ENCODE measurements at places on chromosomes 7 and 10.

GRCh38 chr7:23404546-23405239 is 65.6 kb downstream of the IGF2BP3 start:
- no peak for DNase-seq

DNA sequence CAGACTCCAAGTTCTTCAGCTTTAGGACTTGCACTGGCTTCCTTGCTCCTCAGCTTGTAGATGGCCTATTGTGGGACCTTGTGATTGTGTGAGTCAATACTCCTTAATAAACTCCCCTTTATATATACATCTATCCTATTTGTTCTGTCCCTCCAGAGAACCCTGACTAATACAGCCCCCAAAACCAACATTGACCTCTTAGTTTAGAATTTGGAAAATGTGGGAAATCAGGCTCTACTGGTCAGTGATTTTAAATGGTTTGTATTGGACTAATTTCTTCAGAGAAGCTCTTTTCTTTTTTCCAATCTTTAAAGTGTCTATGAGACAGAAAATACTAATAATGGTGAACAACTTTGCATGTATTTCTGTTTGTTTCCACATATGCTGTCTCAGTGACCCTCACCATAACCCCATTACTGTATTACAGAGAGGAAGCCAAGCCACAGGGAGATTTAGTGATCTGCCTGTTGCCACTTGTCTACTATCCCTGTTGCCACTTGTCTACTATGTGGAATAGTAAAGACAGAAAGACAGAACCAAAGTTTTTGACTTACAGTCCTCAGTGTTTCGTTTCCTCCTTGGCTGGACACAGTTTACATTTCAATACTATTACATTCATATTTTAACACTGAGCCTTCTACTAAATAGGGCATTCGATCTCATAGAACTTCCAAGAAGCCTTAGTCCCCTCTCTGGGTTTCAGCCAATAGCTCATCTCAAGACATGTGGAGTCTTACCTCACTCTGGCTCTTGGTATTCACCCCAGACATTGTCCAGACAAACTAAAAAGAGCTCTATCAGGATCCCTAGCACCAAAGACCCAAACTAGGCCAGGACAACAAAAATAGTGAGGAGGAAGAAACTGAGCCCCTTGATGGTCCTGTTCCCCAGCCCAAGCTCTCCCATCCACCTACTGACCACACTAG is 121.0 kb downstream of the AKR1D1 start:
- DNase-seq = no peak

- no peak for DNase-seq
These were observed 27.3 kb downstream of the MACC1 start for GRCh38 chr7:20189852-20190251.

- DNase-seq = no peak
These were observed 54.1 kb downstream of the RNLS start for GRCh38 chr10:88528806-88529570.

- no peak for DNase-seq
These were observed 15.2 kb downstream of the GPR85 start for GRCh38 chr7:113071465-113071864.

- DNase-seq = no peak
These were observed 75.4 kb downstream of the WIPF3 start for GRCh38 chr7:29881724-29882123.

DNA sequence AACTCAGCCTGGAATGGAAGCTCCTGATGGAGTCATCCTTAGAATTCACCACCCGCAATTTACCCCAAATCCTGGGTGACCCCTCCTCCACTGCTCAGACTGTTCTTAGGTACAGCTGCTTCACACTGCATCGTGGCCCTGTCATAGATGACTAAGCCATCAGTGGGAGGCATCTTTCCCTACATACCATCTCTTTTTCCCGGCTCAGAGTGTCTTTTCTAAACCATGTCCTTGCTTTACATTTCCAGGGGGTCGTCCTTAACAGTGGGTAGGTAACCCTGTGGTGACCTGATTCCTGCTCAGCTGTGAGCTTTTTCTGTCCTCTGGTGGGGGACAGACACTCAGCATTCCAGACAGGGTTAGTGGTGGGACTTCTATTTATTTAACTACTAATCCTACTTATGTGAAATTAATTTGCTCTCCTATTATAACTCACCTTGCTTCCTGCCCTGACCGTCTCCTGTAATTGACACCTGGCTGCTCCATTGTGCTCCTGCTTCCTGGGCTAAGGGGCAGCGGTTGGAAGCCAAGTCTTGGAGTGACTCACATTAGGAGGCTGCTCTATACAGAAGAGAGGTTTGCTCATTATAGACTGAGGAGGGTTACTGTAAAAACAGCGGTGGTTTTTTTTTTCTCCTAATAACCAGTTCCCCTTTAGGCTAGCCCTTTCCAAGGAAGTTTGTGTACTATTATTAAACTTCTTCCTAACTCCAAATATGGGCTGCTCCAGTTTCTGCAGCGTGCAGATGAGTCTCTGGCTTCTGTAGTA is 40.6 kb downstream of the PYROXD2 start:
- DNase-seq = no peak

DNA sequence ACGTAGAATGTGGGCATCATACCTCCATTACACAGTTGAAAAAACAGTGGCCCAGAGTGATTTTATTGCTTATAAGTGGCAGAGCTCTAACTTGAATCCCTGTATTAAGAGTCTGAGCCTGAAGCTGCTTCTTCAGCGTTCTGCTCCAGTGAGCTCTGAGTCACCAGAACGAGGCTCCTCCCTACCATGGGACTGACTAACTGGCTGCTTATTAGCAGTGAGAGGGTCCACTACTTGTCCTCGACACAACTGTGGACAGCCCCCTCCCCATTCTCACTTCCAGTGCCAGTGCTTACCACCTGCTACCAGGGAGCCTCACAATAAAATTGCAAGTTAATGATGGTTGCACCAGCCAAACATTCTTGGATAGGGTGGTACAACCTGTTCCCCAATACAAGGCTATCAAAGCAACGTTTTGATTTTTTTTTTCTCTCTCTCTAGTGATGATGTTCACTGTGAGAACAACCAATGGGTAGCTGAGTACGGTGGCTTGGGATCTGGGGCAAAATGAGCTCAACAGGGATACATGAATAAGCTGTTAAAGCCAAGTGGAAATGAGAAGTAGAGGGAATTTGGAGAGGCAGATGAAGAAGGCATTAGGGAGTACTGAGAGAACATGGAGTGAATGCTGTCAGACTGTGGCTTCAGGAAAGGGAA is 2.7 kb upstream of the NRG3 start:
- DNase-seq = no peak

GRCh38 chr10:76209135-76209534 is 777.7 kb downstream of the LRMDA start:
- no peak for DNase-seq

DNA sequence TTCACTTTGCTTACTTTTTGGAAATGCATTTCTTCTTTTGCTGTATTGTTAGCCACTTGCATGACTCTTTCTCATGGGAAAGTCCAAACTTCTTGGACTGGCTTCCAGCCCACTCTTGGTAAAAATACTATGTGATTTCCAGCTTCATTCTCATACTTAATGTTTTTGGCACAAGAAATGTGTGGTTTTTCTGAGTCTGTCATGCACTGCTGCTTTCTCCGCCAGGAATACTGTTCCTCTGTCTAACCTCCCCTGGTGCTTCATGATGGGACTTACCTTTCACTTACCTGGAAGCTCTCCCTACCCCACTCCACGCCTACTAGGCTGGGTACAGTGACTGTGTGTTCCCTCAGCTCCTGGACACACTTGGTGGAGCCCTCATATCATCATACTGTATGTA is 18.7 kb downstream of the MGAM2 start:
- DNase-seq = no peak

DNA sequence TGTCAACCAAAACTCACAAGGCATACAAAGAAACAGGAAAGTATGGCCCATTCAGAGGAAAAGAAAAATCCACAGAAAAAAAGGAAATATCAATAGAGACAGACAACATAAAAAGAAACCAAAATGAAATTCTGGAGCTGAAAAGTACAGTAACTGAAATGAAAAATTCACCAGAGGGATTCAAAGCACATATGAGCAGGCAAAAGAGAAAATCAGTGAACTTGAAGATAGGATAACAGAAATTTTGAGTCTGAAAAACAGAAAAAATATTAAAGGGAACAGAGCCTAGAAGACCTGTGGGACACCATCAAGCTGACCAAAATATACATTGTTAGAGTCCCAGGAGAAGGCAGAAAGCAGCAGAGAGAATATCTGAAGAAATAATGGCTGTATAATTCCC is 60.6 kb downstream of the XPNPEP1 start:
- no peak for DNase-seq

DNA sequence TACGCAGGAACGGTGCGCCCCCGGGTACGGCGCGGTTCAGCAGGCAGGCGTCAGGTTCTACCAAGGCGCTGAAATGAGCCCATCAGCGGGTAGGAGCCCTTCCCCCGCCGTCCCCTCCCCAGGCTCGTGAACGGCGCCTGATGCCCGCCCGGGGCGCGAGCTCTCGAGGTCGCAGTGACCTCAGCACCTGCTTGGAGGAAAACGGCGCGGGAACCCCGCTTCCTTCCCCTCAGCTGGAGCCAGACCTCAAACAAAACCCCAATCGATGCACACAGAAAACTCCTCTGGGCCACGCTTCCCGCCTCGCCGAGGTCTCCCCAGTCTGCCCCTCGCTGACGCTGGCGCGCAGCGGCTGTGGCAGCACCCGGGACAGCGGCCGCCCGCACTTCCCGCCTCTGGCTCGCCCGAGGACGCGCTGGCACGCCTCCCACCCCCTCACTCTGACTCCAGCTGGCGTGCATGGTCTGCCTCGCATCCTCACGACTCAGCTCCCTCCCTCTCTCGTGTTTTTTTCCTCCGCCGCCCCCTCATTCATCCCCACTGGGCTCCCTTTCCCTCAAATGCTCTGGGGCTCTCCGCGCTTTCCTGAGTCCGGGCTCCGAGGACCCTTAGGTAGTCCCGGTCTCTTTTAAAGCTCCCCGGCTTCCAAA is 514 bp upstream of the GAD2 start:
- no peak for DNase-seq

DNA sequence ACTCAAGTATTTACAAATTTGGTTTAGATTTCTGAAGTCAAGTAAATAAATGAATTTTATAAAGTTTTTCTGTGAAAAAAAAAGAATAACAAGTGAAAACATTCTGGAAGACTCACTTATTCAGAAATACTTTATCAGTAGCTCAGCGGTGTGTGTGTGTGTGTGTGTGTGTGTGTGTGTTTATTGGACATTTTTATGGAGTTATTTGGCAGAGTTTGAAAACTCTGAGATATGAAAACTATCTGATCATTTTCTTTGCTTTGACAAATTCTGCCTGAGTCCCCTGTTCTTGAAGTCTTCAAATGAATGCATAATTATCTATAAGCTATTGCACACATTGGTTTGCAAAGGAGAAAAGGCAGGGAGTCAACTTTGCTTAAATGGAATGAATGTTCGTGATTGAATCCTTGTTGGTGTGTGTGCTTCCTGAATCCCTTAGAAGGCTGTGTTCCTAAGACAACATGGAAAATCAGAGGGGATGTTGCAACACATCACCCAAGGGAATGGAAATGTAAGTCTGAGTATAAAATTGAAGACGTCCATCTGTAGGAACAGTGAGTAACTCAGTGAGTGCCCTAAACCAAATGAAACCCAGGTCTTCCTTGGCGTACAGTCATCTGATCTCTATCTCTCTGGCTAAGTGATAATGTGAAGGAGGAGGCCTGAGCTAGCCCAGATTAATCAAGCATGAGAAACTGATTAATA is 160.9 kb downstream of the REEP3 start:
- no peak for DNase-seq

GRCh38 chr10:102473445-102474331 is 22.3 kb upstream of the C10orf95 start:
- DNase-seq = no peak

DNA sequence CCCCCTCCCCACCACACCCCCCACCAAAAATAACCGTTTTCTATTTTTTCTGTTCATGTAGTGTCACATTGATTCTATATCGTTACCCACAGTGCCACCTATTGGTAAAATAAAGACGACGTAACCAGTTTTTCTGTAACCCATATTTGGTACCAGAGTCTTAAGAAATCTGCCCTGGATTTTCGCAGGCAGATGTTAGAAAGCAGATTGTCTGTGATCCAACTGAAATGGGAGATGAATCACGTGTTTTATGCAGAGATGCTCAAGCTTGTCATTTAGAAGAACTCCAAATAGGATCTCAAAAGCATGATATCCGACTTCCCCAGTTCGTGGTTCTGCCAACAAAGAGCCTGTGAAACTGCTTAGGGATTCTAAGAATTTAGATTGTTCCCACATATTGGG is 261.1 kb upstream of the CSTF2T start:
- no peak for DNase-seq

DNA sequence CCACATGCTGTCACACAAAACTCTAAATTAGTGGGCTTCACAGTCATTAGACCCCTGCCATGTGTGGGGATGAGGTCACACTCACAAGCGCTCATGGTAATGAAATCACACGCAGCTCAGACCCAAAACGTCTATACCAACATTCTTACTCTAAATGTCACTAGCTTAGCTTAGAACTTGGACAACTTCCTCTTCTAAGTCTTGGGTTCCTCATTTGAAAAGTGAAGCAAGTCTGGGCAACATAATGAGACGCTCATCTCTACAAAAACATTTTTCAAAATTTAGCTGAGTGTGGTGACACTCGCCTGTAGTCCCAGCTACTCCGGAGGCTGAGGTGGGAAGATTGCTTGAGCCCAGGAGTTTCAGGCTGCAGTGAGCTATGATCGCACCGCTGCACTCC is 92.7 kb upstream of the MACROH2A2 start:
- DNase-seq = no peak

DNA sequence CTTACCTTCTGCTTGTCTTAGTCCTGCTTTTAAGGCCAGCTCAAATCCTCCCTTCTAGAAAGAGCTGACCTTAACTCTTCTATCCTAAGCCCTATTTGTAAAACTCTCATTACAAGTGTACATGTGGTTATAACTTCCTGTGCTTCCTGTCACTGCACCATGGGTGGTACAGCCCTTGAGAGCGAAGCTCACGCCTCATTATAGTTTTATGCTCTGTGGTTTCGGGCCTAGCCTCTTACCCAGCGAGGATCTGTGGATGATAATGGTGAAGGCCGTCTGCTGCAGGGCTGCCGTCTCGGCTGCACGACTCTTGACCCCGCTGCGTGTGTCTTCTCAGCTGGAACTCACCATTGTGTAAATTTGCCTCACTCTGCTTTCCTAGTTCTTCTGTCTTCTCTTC is 74.6 kb downstream of the CUL1 start:
- DNase-seq = no peak

- no peak for DNase-seq
These were observed 70.7 kb downstream of the CRPPA start for GRCh38 chr7:16350634-16351033.

DNA sequence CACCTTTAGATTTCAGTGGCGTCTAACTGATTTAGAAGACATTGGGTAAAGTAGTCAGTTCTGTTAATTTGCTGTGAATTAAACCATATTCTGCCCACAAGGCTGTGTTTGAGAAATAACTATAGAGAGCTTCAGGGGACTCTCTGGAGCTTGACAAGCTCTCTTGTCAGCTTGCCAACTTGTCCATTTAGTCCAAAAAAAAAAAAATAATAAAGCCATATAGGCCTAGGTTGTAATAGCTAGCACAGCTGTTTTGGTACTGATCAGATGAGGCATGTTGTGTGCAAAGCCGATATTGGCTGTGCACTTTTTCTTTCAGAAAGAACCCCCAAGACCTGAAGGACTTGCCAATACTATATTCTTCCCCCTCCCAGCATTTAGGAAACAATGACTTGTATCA is 20.2 kb upstream of the ZNF282 start:
- DNase-seq = no peak
